ENCODE measurements at places on chromosomes 7 and 10.

GRCh38 chr7:152462995-152463708 is 27.3 kb upstream of the KMT2C start:
- peak; percentile 50 for DNase-seq

DNA sequence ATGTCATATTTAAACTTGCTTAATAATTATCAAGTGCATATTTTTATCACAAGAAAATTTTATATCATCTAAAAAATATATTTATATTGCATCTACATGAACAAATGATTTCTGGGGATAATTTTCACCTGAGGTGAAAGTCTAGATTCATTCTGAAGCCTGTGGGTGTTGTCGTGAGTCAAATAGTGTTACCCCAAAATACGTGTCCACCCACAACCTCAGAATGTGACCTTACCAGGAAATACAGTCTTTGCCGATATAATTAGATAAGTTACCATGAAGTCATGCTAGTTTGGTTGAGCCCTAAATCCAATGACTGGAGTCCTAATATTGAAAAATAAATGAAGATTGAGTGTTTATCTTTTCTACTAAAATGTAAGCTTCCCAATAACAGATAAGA is 203.0 kb upstream of the MDFIC start:
- DNase-seq, result no peak

DNA sequence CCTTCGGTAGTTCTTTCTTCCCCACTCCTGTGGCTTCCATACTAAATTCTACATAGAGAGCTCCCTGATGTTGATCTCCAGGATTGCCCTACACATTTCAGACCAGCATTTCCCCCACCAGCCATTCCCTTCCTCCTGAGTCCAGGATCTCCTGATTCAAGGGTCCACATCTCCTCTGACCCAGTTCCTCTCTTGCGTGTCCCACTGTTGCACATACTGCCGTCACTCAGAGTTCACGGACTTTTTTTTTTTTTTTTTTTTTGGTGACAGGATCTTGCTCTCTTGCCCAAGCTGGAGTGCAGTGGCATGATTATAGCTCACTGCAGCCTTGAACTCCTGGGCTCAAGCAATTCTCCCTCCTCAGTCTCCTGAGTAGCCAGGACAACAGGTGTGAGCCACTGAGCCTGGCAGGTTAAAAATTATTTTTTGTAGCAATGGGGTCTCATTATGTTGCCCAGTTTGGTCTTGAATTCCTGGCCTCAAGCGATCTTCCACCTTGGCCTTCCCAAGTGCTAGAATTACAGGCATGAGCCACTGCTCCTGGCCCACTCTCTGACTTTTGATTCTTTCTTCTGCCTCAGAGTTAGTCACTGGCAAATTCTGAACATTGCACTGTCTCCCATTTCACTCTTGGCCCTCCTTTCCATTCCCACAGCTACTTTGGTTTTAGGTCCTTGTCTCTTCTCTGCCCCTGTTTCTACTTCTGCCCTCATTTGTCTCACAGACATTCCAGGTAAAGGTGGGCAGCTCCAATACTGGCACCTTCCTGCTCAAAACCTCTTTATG is 29.6 kb upstream of the ZRANB1 start:
- DNase-seq, result no peak

DNA sequence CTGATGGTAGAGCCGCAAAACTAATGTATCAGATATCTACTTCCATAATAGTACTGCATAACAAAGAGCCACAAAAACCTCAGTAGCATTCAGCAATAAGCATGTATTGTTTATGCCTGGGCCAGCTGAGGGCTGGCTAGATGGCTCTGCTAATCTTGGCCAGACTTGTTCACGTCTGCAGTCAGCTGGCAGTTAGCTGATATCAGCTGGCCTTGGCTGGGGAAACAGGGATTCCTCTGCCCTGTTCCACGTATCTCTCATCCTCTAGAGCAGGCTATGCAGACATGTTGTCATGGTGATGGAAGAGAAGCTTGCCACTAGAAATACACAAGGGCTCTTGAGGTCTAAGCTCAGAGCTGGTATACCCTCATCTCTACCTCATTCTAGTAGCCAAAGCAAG is 62.9 kb downstream of the GRM8 start:
- DNase-seq, result no peak

GRCh38 chr7:2613931-2614600 is 17.7 kb upstream of the TTYH3 start:
- peak; percentile 36 for DNase-seq

DNA sequence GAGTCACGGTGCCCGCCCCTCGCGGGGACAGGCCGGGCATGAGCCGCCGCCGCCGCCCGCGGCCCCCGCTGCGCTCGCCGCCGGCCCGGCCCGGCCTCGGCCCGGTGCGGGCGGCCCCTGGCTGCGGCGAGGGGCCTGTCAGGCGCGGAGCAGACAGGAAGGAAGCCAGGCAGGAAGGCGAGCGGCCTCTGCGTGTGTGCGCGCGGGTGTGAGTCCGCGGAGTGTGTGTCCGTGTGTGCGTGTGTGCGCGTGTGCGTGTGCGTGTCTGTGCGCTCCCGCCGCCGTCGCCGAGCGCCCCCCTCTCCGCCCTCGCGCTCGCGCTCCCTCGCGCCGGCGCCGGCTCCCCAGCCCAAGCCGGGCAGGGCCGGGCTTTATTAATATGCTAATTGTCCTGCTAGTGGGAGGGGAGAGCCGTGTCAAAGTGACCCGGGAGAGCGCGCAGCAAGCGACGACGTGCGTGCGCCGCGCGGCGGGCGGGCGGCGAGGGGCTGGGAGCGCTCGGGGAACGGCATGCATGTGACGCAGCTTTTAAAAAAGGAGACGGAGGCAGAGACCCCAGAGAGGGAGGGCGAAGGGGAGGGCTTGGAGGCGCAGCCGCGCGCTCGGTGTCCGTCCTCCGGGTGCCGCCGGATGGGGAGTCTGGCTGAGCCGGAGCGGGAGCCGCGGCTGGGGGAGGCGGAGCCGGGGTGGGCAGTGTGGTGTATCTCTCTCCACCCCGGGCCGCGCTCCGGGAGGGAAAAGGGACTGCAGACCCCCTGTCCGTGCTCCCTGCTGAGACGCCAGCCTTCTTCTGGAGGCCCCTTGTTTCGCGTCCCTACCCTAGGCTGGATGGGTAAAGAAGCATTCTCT is at the start of gene LDB1:
TSS of gene LDB1 (minus strand) at position 227 of the 849 bp plus-strand sequence. CDS start 258 bp downstream, outside the sequence.
- peak; percentile 78 for DNase-seq

DNA sequence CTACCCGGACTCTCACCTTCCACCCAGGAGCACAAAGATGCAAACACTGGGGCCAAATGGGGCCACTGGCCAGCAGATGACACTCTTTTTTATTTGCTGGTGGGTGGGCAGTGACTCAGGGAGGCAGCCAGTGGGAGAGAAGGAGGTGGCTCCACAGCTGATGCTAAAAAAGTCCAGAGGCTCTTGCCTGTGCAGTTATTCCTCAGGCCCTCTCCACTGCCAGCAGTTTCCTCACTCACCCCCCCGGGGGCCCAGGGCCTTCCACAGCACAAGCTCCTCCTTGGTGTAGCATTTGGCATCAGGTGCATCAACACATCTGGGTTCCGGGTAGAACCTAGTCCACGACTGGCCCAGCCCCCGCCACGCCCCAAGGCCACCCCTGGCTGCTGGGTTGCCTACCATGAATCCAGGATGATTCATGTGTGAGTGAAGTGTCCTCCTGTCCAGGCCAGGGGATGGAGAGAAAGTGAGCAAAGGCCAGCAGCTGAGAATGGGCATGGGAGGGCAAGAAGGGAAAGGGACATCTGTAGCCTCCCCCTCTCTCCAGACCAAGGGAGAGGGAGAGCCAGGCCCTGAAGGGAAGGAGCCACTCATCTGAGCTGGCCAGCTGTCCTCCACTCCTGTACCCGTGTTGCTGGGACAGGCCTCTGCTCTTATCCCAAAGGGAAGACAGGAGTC is 1.7 kb upstream of the KCNH2 start:
- no peak for DNase-seq

- no peak for DNase-seq
Measured at GRCh38 chr10:91339729-91340128, 70.4 kb upstream of the HECTD2 start.

DNA sequence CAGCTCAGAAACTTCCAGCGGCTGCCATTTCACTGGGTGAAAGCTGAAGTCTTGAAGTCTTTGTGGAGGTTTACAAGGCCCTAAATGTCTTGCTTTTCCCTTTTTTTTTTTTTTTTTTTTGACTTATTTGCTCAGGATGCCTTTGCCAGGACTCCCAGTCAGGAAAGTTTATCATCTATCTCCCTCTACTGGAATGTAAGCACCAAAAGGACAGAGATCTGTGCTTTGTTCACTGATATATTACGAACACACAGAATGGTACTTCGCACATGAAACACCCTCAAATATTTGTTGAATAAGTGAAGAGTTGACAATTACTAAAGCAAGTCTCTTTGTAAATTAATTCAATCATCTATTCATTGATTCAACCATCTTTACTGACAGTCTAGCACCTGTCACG is 23.2 kb downstream of the ABCB4 start:
- peak; percentile 39 for DNase-seq

GRCh38 chr7:83547526-83547925 is 101.4 kb downstream of the SEMA3E start:
- peak; percentile 47 for DNase-seq

- DNase-seq, result no peak
Measured at GRCh38 chr10:110364531-110364937, 59.8 kb upstream of the SMNDC1 start.

DNA sequence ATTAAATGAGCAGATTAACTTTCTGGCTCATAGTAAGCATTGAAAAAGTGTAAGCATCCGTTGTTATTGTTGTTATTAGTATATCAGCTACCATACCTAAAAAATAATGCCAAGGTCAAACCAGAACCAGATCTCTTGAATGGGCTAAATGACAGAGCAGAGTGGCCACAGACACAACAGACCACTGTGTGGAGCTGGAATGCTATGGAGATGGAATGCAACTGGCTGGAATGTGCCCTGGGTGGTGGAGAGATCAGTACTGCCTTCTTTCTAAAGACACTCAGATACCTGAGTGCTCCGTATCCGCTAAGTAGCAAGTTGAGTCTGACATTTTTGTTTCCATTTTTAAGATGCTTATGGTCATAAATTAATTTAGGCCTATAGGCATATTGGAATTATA is 20.5 kb upstream of the DNAJB12 start:
- DNase-seq, result peak; percentile 48

GRCh38 chr7:103418241-103418640 is 27.8 kb downstream of the SLC26A5 start:
- DNase-seq, result no peak
